HCT116 (cell line): ENCODE measurements at places on chromosomes 1 and 21. TPM values are rescaled to one million over a fixed set of nuclear protein-coding genes. Genes with fewer than 3 reads are reported as not detected.
A peak's percentile ranks its signal among the peaks of the same experiment; 100 is the strongest.

DNA sequence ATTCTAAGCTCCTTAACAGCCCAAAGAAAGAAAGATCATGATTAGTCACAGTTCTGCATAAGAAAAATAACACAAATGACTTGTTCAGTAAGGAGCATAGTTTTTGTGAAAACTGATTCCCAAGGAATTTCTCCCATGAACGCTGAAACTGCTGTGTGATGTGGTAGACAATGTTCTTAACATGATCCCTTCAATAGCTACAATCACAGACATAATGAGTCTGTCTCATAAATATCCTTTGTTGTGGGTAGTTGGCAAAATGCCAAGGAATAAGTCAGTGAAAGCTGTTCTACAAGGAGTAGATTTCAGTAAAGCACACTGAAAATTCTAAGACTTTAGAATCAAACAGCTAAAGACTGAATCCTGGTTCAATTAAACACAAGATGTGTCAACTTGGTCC is 404.8 kb downstream of the HLX start:
- H3K4me3 ChIP-seq, result no peak overlapping the region
- no peaks in the 10 kb centered on the region for H3K27me3 ChIP-seq
- H3K4me1 ChIP-seq, result peaks cover 2% of the 10 kb centered on the region; the same call in 1 of the 2 replicates
- peak; percentile 15 for DNase-seq
- no peaks in the 10 kb centered on the region for H3K36me3 ChIP-seq

The KCNT2 gene
- total RNA-seq, result not detected

GRCh38 chr1:230827081-230827681 is 41.1 kb downstream of the C1orf198 start:
- H3K27ac ChIP-seq, result no peak overlapping the region
- no peak overlapping the region for H3K4me3 ChIP-seq

DNA sequence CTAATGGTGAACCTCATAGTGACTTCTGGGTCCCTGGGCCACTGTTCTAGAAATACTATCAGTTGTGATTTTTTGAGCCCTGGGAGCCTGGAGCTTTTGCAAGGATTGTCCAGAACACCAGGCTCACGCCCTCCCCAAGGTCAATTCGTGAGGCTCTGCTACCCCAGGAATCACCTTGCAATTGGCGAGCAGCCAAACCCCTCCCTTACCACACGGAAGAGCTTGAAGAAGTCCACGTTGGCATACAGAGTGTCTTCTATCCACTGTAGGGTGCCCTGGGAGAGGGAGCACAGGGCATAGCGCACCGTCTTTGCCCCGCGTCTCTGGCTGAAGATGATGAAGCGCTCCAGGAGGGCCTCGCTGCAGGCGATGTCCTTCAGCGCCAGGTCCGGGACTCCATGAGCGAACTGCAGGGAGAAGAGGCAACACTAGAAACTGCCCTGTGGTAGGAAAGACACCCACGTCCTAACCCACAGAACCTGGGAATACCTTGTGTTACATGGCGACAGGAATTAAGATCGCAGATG is 22.3 kb downstream of the ABCA4 start:
- no peaks in the 10 kb centered on the region for H3K36me3 ChIP-seq
- DNase-seq, result no peak
- H3K4me1 ChIP-seq, result peaks cover 2% of the 10 kb centered on the region

The STIL gene
- 34.4 TPM for total RNA-seq

DNA sequence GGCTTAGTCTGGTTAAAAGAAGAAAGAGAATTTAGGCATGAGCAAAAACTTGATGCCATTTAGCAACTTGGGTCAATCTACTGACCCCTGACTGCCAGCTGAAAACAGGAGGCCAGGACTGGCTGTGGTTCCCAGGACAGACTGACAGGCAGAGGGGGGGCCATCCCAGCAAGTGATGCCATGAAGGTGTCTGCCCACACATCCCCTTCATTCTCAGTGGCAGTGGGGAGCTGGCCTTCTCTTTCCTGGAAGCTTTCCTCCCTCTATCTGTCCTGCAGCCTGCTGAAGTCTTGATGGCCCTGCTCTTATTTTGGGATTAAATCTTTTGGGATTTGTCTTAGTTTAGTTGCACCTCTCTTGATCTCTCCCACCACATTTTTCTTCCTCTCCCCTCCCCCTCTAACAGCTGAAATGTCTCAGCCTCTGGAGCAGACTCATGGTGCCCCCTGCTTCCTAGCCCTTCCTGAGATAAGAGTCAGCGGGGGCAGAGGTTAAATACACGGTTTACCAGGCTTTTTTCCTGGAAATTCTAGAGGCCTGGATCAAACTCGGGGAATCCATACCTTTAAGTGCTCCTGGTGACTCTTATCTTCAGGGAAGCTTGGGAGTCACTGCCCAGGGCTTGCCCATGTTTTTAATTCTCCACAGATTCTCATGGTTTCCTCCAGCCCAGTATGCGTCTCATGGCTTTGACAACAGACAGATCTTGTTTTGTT is 99.5 kb upstream of the TSPAN2 start:
- H3K27me3 ChIP-seq, result no peaks in the 10 kb centered on the region
- no peak overlapping the region for H3K27ac ChIP-seq
- no peaks in the 10 kb centered on the region for H3K36me3 ChIP-seq
- DNase-seq, result no peak

- H3K36me3 ChIP-seq, result no peaks in the 10 kb centered on the region
- no peak overlapping the region for H3K27ac ChIP-seq
- H3K4me1 ChIP-seq, result peaks cover 4% of the 10 kb centered on the region; the same call in 1 of the 2 replicates
- H3K27me3 ChIP-seq, result no peaks in the 10 kb centered on the region; the same call in 1 of the 2 replicates
Measured at GRCh38 chr1:181425566-181425965, 57.8 kb upstream of the CACNA1E start.

- no peak overlapping the region for H3K4me3 ChIP-seq
- no peak for DNase-seq
- no peak overlapping the region for H3K27ac ChIP-seq
- H3K36me3 ChIP-seq, result no peaks in the 10 kb centered on the region
- H3K4me1 ChIP-seq, result no peaks in the 10 kb centered on the region
Measured at GRCh38 chr1:221170171-221170570, 290.9 kb downstream of the HLX start.

DNA sequence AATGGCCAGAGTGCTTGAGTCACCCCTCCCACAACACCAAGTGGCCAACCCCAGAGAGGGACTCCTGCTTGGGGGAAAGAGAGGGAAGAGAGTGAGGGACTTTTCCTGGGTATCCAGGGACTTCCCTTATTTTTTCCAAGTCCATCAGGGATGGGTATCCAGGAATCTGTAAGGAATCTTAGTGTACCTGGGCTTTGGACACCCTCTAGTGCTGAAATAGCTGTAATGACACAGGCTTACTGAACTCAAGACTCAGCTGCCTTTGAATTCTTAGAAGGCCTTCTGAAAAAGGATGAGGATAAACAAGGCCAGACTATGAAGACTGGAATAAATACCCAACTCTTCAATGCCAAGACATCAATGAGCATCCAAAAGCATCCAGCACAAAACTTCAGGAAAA is 12.0 kb downstream of the TSHB start:
- no peak overlapping the region for H3K27ac ChIP-seq
- peak; percentile 46 for DNase-seq

GRCh38 chr1:26358411-26359384 is 4.8 kb upstream of the CRYBG2 start:
- H3K27me3 ChIP-seq, result no peaks in the 10 kb centered on the region
- H3K4me3 ChIP-seq, result peak overlapping the region; percentile 16
- peak; percentile 51 for DNase-seq
- peaks cover 57% of the 10 kb centered on the region for H3K4me1 ChIP-seq
- no peak overlapping the region for H3K27ac ChIP-seq

DNA sequence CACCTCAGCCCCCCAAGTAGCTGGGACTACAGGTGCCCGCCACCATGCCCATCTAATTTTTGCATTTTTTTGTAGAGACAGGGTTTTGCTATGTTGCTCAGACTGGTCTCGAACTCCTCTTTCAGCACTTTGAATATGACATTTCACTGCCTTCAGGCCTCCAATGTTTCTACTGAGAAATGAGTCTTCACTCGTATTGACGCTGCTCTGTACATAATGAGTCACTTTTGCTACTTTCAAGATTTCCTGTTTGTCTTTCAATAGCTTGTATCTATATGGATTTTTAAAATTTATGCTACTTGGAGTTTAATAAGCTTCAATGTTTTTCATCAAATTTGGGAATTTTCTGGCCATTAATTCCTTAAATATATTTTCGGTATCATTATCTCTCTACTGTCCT is 64.7 kb downstream of the GORAB start:
- no peak for DNase-seq
- no peak overlapping the region for H3K27ac ChIP-seq
- no peak overlapping the region for H3K4me3 ChIP-seq
- H3K36me3 ChIP-seq, result no peaks in the 10 kb centered on the region
- no peaks in the 10 kb centered on the region for H3K4me1 ChIP-seq
